ENCODE measurements at places on chromosomes 1 and 21. TPM values are rescaled to one million over a fixed set of nuclear protein-coding genes. Genes with fewer than 3 reads are reported as not detected.

DNA sequence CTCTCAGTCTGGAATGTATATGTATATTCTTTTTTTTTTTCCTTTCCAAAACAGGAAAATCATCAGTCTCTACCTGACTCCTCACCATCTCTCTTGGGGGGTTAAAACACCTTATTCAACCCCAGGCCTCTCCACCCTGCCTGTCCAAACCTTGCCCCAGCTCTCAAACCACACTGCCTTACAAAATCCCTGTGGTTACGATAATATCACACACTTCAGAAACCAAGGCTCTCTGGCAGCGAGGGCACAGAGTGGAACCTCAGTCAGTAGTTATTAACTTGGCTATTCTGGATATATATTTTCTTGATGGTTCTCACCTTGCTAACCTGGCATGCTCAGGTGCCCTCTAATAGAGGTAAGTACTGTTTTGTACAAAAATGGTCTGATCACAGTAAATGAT, 24.7 kb downstream of the KIAA0040 start:
- no peak for DNase-seq

- no peak for DNase-seq
Measured at GRCh38 chr1:30742963-30743559, 14.5 kb downstream of the LAPTM5 start.

DNA sequence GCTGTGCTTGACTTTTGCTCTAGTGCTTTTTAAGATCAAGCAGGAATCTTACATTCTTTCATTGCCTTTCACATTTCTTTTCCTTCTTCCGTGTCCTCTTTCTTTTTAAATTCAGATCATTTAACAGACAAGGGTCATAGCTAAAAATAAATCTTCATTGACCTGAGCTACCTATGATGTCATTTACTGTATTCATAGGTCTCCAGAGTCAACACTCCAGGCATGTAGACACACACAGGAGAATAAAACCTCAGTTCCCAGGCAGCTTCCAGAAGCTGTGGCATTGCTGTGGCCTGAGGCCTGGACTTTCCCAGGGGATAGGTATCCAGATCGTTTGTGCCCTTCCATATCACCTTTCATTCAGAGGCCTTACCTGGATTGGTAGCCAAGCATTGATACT, 38.5 kb upstream of the ENAH start:
- no peak for DNase-seq

The LYPD8 gene
- not detected for total RNA-seq

The NKAIN1 gene
- not detected for total RNA-seq
